OCI-LY7 (cell line): ENCODE measurements at places on chromosomes 5 and 9. TPM values are rescaled to one million over a fixed set of nuclear protein-coding genes. Genes with fewer than 3 reads are reported as not detected.

CKMT2 gene
- total RNA-seq, result not detected in 2 replicates

SLC23A1 gene
- 63.1 and 67.9 TPM in 2 replicates for total RNA-seq

DNA sequence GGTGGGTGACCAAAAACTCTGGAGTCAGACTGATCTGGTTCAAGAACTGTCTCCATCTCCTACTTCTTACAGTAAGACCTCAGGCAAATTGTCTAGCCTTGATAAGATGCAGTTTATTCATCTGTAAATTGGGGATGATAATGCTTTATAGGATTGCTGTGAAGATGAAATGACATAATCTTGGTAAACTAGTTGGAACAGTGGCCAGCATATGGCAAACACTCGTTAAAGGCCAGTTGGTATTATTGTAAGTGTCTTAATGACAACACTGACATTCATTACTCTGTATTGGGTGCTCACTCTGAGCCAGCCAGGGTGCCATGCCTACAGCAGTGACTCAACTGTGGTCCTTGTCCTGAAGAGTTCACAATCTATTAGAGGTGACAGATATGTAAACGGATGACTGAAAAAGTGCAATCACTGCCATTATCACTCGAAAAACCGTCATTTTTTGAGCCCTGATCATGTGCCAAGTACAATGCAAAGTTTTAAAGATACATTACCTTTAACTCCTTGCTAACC is 84.9 kb upstream of the HSPA9 start:
- no peak for DNase-seq

GRCh38 chr5:141691286-141691866 is 9.3 kb upstream of the ARAP3 start:
- DNase-seq, result no peak

DNA sequence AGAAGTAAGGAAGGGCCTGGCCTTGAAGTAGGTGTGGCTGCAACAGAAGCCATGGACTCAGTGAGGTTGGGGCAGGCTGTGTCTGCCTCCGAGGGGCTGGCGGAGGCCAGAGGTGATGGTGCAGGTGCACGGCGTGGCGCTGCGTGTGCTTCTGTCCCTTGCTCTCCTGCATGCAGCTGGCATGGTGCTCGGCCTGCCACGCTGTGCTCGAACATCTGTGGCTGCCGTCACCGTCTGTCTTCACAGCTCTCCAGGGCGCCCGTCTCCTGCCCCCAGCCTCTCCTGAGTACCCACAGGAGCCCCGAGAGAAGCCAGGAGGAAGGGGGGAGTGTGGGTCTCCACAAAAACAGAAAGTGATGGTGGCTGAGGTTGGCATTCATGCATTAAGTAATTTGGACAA is 193.7 kb downstream of the CACNA1B start:
- DNase-seq, result no peak
